ENCODE measurements at places on chromosomes 11 and 22.
A peak's percentile ranks its signal among the peaks of the same experiment; 100 is the strongest.

- no peak for DNase-seq
Measured at GRCh38 chr11:109140426-109140825, 281.6 kb upstream of the C11orf87 start.

DNA sequence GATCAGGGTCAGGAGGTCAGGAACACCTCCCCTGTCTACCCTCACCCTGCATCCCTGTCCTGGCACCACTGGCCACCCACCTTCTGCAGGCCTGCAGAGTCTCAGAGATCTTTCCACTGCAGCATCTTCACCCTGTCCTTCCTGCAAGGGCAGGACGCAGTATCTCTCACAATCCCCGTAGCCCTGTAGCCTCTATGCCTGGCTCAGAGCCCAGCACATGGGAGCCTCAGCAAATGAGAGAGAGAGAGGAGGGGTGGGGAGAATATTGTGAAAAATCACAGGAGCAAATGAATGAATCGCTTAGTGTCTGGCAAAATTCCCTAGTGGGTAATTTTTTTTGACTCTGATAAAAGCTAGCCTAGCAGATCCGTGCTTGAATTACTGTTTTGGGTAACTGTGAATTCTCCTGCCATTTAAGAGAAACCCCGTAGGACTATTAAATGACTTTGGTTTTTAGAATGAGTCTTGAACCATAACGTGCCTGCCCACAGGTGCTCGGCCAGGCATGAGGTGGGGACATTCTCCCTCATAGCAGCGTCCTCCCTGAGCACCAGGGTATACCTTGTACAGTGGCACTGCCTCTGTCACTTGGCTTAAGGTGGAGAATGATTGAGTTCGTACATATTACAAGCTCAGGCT, 91.5 kb downstream of the MORC2 start:
- DNase-seq = no peak

- DNase-seq = no peak
Measured at GRCh38 chr11:10979529-10979928, 121.7 kb upstream of the ZBED5 start.

DNA sequence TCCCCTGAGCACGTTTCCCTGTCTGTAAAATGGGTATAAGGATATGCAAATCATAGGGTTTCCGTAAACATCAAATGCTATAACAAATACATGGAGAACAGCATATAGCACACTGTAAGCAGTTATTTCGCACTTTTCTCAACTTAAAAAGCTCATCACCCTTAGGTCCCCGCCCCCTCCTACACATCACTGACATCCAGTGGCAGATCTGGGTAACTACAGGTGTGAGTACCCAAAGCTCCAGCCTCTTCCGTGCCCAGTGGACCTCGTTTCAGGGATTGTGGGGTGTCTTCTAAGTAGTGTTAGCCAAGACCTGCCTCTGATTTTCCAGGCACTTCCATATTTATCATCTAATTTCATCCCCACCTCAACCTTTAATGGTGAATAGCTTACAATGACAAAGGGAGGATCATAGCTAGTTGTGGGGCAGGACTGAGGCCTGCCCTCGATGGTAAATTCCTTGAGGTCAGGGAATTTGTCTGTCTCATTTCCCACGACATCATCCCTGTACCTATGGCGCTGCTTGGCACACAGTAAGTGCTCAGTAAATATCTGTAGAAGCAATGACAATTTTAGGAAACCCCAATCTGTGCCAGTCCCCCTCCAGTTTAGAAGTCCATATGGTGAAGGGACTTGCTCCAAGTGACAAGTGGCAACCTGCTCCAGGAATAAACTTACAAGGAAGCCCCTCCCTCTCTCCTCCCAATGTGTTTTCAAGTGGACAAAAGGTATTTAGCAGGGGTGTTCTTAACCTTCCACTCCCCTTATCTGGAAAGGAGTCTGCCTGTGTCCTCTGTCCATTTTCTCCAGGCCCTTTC, 340.5 kb downstream of the TENM4 start:
- no peak for DNase-seq

DNA sequence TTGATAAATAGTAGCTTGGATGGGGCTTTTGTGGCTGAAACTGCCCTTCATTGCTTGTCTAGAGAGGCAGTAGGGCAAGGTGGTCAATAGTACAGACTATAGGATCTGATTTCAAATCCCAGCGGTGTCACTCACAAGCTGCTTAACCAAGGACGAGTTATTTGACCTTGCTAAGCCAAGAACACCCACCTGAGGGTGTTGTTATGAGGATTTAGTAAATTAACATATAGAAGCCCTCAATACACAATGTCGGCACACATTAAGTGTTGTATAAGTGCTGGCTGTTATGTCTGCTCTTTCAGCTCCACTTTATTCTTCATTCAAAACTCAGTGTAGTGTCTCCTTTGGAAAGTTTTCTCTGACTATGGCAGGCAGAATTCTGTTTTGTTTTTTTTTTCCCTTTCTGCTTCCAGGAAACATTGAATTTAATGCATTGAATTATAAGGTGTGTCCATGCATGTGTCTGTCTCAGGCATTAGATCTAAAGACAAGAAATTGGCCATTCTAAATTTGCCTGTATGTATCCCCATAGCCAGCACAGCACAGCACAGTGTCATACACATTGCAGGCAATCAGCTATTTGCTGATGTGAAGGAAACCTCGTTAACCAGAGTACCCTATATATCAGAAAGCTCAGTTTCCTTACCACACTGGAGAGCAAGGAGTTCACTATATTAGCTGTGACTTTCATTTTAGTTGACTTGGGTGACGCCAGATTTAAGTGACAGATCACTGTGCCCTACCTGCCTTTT, 212.1 kb downstream of the NELL1 start:
- no peak for DNase-seq

GRCh38 chr11:33259869-33260268, 2.7 kb downstream of the HIPK3 start:
- DNase-seq = no peak

DNA sequence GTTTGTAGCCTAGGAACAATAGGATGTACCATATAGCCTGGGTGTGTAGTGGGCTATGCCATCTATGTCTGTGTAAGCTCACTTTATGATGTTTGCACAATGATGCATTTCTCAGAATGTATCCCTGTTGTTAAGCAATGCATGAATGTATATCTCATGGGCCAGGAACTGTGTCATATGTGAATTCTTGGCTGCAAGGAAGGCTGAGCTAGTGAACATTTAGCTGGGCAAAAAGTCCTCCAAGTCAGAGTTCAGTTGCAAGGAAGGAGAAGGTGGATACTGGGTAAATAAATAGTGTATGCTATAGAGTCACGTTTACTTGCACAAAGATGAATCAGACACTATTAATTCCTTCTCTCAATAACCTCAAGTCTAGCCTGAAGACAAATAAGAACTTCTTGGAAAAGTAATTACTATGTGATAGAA, 136.1 kb downstream of the EHF start:
- no peak for DNase-seq

DNA sequence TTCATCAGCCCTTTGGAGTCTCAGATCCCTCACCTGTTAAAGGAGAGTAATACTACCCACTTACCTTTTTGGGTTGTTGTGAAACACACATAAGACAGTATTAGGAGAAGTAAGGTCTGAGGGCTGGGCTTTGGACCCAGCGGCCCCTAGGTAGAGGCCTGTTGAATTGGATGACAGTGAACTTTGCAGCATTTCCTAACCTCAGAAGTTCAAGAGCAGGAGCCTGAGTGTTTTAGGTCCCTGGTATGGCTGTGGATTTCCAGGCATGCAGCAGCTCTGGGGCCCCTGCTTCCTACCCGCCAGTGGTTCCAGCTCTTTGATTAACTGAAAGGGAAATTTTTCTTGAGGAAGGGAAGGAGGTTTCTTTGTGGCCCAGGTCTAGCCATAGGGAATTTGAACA, 58.9 kb downstream of the TEAD1 start:
- DNase-seq = no peak

- DNase-seq = no peak
Measured at GRCh38 chr11:129996113-129996870, 6.3 kb downstream of the PRDM10 start.

GRCh38 chr11:64120951-64121569, 44.9 kb downstream of the MACROD1 start:
- no peak for DNase-seq

DNA sequence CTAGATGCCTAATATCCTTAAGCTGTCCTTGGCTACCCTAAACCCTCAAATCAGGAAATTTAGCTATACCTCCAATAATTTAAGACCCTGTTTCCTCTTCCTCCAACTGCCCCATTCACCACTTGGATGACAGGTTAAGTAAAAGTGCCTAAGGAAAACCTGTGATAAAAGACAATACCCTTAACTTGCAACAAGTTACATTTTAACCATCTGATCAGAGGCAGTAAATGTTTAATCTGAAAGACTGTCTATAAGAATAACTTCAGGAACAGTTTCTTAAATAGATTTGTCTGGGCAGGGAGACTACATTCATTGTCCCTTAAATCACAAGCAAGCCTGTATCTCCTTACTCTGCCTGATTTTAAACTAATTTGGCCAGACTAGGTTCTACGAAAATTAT, 129.1 kb downstream of the APOL5 start:
- DNase-seq = no peak

DNA sequence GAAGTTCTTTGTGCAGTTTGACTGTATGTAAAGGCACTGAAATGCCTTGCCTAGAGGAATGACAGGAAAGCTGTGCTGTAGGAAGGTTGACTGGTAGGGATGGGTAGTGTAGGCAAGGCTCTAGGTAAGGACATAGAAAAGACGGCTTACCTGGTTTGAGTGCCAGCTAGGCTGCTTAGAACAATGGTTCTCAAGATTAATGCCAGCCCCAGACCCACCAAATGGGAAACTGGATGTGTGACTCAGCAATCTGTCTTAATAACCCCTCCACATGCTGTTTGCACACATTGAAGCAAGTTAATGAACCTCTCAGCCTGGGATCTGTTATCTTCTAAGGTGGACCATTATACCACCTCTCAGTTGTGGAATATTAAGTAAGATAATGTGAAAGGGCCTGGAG, 3.7 kb downstream of the RPS3 start:
- DNase-seq = no peak

GRCh38 chr11:70570693-70571395, 172.5 kb downstream of the CTTN start:
- no peak for DNase-seq

- no peak for DNase-seq
Measured at GRCh38 chr11:75283391-75283931, 42.9 kb downstream of the TPBGL start.

DNA sequence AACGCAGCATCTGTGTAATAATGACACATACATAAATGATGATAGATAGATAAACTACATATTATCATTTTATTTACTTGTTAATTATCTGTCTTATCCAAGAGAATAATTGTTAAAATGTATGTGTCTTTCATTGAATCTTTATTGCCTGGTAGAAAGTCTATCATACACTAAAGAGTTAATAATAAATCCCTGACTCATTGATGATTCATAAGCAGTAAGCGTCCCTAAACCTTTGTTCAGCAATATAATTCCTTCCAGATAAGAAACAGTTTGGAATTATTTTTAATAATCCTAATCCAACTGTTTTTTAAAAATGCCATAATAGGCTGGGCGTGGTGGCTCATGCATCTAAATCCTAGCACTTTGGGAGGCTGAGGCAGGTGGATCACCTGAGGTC, 655.6 kb upstream of the CNTN5 start:
- DNase-seq = no peak

DNA sequence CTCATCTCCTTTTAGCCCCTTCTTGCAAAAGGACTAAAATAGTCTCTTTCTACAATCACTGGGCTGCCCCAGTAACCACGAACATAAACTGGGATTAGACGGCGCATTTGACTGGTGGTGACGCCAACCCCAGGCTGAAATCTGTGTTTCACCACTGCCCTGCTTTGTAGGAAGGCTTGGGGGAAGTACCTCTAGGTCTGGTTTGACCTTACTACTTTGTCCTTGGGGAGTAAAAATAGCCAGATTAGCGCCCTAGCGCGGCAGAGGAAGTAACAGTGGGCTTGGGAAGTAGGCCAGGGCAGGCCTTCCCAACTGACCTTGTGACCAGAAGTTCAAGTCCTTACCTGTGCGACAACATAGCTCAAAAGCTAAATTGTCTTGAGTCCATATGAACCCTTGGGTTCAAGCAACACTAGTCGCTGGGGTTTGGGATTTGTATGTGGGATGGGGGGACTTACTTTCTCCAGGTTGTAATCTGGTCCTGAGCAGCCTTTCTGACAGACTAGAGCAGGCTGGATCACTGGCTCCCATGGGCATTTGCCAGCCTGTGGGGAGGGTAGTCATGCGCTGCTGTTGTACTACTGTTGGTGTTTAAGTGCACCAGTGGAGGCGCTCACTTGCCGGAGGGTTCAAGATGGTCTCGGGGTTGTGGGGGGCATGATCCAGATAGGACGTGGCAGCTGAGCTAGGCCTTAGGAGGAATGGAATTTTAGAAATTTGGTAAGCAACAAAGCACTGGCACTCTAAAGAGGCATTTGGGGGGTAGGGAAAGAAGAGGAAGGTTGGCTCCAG, 953 bp upstream of the PACS1 start:
- no peak for DNase-seq

- peak; percentile 63 for DNase-seq
Measured at GRCh38 chr22:24325105-24325757, 54.6 kb downstream of the SPECC1L start.

GRCh38 chr11:111099028-111099713, 146.4 kb upstream of the POU2AF2 start:
- DNase-seq = no peak

DNA sequence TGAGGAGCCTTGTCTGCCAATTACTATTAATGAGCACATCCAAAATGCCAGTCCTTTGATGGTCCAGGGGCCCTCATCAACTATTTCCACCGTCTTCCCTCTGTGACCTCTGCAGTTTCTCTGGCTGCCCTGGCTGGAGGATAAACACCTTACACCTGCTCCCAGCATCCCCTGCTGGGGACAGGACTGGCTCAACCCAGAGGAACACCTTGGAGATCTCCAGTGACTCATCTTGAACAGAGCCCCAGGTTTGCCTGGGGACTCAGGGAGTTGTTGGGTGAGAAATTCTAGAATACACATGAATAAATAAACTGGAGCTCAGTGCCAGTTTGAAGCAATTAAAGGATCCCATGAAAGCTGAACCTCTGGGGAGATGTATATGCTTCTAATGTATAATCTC, 24.0 kb upstream of the ELF5 start:
- DNase-seq = no peak

- no peak for DNase-seq
Measured at GRCh38 chr11:32723332-32723731, 71.1 kb downstream of the CCDC73 start.

- no peak for DNase-seq
Measured at GRCh38 chr11:25449091-25449490, 882.8 kb upstream of the ANO3 start.

GRCh38 chr22:37462983-37463382, 23.2 kb downstream of the MFNG start:
- no peak for DNase-seq
